ENCODE measurements at places on chromosomes 12 and 14.

DNA sequence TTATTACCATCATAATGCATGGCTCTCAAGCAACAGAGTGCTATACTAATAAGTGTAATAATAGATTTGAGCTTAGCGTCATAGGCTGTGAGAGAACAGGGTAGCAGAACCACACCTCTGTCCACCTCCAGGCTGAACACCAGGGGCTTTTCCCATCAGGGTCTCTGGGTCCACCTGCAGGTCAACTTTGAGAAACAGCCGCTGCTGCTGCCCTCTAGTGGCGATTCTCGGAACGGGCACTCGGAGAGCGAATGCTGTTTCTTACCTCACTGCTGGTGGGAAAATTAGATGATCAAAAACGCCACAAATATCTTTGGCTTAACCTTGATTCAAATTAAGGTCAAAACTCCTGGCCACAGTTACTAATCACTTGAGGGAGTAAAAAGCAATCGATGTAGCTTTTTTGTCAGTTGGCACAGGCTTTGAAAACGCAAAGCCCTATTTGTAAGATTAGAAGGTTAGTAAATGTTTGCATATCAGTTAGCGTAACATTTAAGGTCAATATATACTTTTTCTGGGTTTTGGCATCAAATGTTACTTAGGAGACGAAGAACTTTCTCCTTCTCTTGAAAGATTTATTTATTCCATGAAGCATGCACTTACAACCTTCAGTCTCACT is 127.9 kb upstream of the TMEM132D start:
- DNase-seq = no peak

GRCh38 chr12:92802906-92803305 is 100.1 kb downstream of the PLEKHG7 start:
- DNase-seq = no peak

DNA sequence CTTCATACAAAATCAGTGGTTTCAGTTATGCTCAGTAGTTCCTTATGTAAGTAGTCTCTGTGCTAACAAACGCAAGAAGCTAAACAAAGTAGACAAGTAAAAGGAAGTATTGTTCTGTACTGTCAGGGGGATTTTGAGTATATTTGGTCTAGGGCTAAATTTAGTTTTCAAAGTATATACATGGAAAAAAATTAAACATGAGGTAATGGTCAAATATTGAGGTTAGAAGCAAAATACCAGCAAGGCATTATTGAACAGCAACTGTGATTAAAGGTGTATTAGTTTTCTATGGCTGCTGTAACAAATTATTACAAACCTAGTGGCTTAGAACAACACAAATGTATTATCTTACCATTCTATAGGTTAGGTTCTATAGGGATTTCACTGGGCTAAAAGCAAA is 18.8 kb downstream of the GNG2 start:
- DNase-seq = no peak

DNA sequence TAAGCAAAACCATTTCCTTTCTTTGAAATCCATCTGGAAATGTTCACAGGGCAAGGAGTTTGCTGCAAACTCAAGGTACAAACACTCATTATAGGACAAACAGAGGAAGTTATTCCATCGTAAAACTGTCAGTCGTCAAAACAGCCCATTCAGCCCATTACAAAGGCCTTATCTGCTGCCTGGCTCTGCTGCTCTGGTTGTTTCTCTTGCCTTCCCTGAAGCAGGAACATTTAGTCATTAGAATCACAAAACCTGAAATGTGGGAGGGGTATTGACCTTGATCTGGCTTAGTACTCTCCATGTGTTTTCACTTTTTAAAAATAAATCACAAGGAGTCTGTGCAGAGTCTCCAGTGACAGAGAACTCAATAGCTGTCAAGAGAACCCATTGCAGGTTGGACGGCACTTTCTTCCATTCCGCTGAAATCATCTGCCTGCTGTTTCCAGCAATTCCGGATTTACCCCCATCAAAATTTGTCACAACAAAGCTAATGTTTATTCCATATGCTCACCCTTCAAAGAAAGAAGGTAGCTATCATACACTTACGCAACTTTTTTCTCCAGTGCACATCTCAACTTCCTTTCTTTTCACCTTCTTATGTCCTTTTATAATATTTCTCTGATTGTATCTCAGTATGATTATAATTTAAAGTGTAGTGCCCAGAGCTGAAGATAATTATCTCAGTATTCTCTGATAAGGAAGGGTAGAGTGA is 24.6 kb upstream of the ITPR2 start:
- no peak for DNase-seq

DNA sequence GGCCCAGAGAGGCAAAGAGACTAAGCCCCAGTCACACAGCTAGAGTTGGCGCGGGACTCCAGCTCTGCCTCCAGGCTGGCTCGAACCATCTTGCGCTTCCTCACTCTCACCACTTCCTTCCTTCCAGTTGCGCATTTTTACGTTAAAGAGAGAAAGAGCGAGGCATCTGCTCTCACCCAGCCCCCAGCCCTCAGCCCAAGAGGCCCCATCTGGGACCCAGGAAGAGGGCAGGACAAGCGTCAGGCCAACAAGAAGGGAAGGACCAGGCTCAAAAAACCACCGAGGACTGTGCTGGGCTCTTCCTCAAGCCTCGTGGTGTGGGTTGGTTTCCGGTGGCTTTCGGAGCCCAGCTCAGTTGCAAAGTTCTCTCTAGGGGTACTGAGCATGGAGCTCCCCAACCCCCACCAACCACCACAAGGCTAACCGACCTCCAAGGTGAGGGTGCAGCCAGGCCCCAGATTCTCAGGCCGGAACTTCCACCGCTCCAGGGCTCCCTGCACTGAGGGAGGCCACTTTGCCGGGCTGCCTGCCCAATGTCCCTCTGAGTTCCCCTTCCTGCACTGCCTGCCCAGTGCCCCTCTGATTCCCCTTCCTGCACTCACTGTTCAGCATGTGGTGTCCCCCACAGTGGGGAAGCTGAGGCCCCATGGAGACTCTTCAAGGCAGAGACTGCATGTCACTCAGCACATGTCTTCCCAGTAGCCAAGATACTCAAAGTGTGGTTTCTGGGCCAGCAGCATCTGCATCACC is 35.9 kb downstream of the TESC start:
- no peak for DNase-seq

- no peak for DNase-seq
Measured at GRCh38 chr14:91899806-91900205, 32.5 kb upstream of the TC2N start.

GRCh38 chr14:29391801-29392200 is 535.8 kb downstream of the PRKD1 start:
- no peak for DNase-seq

DNA sequence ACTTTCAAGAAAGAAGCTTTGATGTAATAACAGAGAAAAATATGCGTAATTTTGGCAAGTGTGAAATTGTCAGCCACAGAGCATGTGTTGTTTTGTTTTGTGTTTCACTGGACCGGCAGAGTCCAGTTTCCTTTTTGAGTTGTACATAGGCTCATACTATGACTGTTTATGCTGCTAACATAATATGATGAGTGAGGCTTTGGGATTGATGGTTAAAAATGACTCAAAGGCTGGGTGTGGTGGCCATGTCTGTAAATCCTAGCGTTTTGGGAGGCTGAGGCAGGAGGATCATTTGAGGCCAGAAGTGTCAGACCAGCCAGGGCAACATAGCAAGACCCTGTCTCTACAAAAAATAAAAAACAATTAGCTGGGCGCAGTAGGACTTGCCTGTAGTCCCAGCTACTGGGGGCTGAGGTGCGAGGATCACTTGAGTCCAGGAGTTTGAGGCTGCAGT is 487.9 kb downstream of the PCNX1 start:
- no peak for DNase-seq

DNA sequence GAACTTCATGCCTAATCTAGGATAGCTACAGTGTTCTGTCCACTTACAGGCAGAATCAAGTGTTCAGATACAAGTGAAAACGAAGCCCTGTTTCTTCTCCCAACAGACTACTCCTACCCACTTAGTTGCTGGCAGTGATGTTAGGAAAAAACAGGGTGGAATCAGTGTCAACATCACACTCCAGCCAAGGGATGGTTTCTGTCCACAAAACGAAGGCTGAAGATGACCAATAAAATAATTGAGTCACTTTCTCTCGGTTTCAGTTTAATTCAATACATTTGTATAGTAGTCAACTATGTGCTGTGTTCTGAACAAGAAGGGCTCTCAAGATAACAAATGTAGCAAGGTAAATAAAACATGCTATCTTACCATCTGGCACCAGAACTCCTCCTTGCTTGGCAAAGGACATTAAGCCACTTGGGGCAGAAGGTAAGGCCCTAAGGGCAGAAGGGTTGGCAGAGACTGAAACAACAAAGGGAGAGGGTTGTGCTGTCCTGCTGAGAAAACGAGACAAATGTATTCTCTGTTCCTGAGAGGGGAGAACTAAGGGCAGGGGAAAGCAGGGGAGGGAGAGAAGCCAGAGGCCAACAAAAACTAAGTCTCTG is 393.6 kb downstream of the DPF3 start:
- no peak for DNase-seq

GRCh38 chr14:95490138-95490509 is 26.3 kb downstream of the SYNE3 start:
- no peak for DNase-seq

DNA sequence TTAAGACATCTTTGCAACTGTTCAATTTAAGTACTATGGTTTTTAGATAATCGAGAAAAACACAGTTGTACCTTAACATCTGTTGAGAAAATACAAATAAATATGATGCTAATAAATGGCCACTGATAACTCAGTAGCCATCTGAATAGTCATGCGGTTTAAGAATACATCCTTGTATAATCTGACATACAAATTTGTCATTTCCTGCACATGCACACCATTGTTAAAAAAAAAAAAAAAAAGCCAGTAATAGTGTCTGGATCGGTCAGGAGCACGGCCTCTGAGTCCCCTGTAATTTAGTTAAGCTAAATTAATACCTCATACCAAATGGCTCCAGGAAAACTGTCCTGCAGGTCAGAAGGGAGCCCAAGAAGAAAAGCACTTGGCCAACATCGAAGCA is 16.8 kb downstream of the RFC5 start:
- DNase-seq = no peak

- no peak for DNase-seq
Measured at GRCh38 chr14:20458031-20458789, 3.0 kb downstream of the PIP4P1 start.

DNA sequence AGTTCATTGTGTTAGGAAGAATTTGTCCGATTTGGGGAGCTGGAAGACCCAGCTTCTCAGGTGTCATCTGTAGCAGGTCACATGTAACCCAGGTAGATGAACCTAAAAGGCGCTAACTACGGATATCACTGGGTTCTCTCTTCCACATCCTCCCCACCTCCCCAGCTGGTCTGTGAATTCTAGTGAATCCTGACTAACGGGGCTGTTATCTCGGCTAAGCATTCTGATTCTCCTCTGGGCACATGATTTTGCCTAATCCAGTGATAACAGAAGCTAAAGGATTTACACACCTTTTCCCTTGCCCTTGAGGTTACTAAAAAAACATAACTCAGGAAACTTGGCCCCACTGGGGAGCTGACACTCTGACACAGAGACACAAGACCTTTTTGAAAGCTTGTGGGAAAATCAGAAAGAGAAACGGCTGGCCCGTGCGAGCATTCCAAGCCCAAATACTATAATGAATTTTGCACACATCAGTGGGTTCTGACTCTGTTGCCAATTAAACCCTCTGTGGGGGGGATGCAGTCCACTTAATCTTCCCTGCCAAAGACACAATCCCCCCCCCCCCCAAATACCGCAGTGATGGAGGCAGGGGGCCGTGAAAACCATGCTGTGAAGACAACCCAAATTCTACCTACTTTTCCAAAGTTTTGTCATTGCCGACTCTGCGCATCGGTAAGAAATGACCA is 81.0 kb upstream of the FZD10 start:
- DNase-seq = no peak

GRCh38 chr12:93762059-93762719 is 85.0 kb downstream of the CRADD start:
- DNase-seq = no peak

DNA sequence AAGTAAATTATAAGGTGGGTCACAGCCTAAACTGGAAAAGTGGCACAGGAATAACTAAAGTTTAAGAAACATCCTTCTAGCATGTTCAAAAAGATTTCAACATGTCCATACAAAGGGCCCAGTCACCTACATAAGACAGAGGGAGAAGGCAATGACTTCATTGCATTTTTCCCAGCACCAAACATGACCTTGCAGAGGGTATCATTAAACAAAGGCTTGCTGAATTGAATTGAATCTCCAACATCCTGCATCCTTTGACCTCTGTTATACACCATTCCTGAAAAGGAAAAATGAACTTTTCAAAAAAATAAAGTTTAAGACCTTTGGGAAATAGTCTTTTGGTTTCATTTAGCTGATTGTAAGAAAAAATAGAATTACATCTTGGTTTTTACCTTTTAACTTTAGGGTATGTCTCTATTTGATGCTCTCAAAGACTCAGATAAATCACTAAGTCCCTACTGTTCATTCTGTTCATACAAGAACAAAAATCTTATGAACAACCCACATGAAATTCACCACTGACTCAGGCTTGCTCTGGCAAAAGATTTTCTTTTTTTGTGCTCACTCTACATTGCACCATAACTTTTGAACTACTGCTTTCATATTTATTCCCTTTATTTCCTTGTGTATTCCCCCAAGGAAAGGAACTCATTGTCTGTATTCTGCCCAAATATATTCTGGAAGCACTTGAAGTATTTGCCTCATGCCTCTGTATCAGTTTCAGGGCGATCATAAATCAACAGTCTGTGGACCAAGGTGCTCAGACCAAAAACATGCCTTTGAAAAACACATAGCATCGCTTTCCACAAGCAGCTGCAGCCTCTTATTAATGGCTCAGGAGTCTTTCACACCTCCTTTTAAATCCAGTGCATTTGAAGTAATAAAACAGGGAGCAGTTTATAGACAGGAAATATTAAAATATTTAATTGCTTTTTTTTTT is 121.7 kb downstream of the DUSP6 start:
- no peak for DNase-seq

DNA sequence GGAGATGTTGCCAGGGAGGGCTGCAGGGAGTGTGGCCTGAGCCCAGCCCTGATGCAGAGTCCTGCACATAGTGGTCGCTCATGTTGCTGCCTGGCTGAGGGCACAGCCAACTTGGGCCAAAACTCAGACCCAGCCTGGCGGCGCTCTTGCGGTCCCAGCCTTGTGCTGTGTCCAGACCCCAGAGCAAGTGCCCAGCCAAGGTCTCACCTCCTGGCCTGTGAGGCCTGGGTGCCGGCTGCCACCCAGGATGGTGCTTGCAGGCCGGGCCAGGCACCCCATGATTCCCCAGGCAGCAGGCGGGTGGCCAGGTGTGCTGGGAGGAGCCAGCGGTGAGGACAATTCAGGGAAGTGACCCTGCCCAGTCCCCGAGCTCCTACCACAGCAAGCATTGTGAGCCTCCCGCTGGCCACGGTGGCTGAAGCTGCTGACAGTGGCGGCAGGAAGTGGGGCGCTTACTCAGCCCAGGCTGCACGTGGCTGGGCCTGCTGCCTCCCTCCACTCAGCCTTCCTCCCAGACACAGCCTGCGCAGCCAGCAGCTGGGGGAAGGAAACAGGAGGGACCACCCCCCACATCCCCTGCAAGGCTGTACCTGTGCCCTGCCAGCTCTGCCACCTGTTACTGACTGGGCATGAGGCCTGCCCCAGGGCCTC is 17.7 kb upstream of the PGF start:
- DNase-seq = no peak

DNA sequence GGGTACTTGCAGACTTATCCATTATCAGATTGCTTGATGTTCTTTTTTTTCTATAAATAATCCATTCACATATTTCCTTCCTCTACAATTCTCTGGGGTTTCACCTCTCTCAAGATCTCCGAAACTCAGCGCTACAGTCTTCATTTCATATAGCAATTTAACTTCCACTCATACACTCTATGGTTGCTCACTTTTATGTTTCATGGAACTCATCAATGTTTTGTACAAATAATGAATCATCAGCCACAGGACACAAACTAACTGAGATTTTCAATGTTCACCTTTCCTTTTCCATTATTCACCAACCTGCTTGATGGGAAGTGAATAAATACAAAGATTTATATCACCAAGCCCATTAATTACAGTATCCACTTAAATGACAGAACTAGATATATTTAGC is 534.7 kb downstream of the LRFN5 start:
- DNase-seq = no peak
